ENCODE measurements at places on chromosomes 13 and 19.
A peak's percentile ranks its signal among the peaks of the same experiment; 100 is the strongest.

- DNase-seq = no peak
Measured at GRCh38 chr13:20798027-20798426, 24.3 kb upstream of the EEF1AKMT1 start.

- peak; percentile 96 for DNase-seq
Measured at GRCh38 chr13:33285420-33286124, at the start of gene STARD13. TSS of gene STARD13 (minus strand) at chr13:33285755. CDS start at chr13:33285638, 117 bp downstream.

- no peak for DNase-seq
Measured at GRCh38 chr13:29067306-29067945, 247.3 kb downstream of the MTUS2 start.

- DNase-seq = no peak
Measured at GRCh38 chr13:52356327-52356726, 49.6 kb downstream of the THSD1 start.

GRCh38 chr13:27634231-27634630 is 12.5 kb downstream of the POLR1D start:
- peak; percentile 25 for DNase-seq

DNA sequence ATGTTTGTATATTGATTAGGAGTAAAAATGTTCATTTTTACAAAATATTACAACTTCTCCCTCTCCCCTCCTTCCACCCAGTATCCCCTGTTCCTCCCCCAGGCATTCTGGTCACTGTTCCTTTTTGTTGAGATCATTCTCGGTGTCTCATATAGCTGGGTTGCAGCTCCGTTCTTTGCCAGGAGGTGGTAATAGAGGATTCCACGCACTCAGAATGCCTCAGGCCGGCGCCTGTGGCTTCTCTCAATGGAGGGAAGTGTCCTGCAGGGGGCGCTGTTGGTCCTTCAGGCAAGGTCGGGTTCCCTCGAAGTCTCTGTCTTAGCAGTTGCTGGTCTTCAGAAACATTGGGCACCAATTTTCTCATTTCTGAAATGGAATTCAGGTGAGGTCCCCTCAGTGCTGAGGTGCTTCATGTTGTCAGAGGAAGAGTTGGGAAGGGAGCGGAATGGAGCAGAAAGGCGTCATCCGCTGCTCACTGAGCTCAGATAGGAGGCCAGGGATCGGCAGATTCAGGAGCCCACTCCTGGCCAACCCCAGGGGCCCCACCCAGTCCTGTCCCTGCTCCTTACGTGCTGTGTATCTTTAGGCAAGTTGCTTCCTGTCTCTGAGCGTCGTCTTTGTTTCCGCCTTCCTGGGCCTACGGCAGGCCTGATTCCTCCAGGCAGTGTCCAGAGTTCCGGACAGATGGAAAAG is 10.3 kb upstream of the GARIN5A start:
- no peak for DNase-seq

Data from lower leg skin (tissue), 4 donors.